ENCODE measurements at places on chromosomes 3 and 15.
A peak's percentile ranks its signal among the peaks of the same experiment; 100 is the strongest.

DNA sequence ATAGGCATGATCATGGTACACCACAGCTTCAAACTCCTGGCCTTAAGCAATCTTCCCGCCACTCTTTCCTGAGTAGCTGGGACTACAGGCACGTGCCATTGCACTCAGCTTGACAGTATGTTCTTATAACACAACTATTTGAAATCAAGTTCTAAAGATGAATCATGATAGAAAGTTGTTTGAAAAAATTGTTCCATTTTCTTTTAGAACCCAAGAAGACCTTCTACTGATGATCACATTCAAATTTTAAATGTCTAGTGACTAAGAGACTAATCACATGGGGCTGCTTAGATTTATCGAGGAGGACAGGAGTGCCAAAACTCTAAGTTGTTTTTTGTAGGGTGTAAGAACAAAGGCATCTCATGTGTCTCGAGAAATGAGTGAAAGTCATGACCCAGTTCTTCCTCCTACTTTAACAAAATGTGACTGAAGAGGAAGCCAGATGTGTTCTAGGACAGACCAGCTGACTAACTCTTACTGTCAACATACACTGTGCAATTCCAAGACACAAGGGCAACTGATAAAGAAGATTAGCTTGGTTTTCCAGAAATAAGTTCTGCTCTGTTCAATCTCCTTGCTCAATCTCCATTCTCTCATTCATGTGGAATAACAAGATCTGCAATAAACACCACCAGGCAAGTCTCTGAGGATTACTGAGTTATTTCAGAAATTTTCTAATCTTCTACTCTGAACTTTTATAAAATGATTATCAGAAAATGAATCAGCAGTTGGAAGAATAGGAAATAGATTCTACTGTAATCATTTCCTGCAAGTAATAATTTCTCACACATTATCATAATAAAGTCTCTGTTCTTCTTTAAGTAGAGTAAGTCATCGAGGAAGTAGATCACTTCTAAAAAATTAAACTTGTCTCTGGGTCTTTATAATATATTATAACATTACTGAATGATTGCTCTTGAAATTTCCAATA, 122.6 kb upstream of the CCNL1 start:
- DNase-seq = no peak

GRCh38 chr3:122754929-122755328, 38.7 kb downstream of the HSPBAP1 start:
- no peak for DNase-seq

- DNase-seq = no peak
Measured at GRCh38 chr3:99929745-99930139, 112.1 kb downstream of the CMSS1 start.

DNA sequence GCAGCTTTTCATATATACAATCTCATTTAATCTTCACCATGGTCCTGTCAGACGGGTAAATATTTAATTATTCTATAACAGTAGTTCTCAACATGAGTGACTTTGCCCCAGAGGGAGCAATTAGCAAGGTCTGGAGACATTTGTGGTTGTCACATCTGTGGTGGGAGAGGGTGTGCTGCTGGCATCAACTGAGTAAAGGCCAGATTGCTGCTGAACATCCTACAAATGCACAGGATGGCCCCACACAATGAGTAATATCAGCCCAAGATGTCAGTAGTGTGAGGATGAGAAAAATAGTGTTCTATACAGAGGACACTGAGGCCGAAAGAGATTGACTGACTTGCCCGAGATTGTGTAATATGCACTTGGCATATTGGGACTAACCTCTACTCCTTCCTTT, 156.0 kb downstream of the AGBL1 start:
- no peak for DNase-seq

GRCh38 chr15:38189671-38190295, 62.9 kb upstream of the SPRED1 start:
- no peak for DNase-seq

- DNase-seq = no peak
Measured at GRCh38 chr3:46020766-46021510, 6.3 kb downstream of the XCR1 start.

DNA sequence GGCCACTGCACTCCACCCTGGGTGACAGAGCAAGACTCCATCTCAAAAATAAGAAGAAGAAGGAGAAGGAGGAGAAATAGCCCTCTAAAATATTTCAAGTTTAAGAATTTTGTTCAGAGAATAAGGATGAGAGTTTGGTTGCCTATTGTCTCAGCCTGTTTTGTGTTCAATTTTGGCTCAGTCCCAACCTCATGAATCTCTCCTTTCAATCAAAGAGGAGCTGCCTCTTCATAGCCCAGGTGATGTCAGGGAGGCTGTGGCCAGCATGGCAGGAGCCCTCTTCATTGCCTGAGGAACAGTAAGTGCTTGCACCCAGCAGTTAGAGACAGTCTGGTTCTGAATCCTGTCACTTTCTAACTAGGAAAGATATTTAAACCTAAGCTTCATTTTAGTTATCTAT, 55.0 kb downstream of the BDH1 start:
- DNase-seq = no peak

DNA sequence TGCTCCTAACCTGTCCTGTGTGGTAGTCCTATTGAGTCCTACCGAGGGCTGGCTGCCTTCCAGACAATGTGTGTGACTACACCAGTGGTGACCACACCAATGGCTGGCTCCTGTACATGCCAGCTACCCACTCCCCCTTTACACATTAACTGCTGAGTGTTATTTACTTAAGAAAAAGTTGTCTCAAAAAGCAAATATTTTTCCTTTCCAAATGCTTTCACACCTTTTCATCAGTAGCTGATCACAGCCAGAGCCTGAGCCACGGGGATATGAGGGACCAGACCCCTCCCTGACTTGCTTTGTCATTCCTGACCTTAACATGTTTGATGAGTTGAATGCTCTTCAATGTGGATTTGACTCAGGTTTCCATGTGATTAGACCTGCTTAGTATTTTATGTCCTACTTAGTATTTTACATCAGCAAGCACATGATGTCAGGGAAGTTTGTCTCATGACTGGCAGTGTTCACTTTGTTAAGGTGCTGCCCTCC, 29.6 kb upstream of the GREM1 start:
- DNase-seq = no peak

GRCh38 chr3:80733522-80734176, 965.9 kb upstream of the ROBO1 start:
- DNase-seq = no peak

GRCh38 chr3:57582474-57583168, 14.5 kb downstream of the ARF4 start:
- DNase-seq = no peak

DNA sequence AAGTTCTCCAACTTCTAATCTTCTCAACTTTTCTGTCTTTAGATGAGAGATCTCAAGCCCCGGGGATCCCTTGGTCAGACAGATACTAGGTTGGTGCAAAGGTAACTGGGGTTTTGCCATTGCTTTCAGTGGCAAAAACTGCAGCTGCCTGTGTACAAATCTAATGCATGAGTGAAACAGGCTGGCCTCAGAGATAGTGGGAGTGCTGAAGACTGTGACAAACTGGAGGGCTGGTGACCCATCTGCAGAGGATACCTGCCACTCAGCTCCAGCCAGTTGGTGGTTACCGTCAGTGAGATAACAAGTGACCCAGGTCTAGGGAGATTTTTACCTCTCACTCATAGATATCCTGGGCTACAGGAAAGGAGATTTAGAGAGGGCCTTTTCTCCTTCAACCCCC, 85.7 kb downstream of the RYR3 start:
- no peak for DNase-seq

- DNase-seq = no peak
Measured at GRCh38 chr15:47870300-47870955, 153.1 kb downstream of the SEMA6D start.

- no peak for DNase-seq
Measured at GRCh38 chr3:106842151-106842550, 535.1 kb upstream of the CCDC54 start.

- DNase-seq = no peak
Measured at GRCh38 chr3:40961104-40961857, 238.0 kb upstream of the CTNNB1 start.

- DNase-seq = no peak
Measured at GRCh38 chr3:151052346-151052745, 33.1 kb upstream of the MED12L start.

DNA sequence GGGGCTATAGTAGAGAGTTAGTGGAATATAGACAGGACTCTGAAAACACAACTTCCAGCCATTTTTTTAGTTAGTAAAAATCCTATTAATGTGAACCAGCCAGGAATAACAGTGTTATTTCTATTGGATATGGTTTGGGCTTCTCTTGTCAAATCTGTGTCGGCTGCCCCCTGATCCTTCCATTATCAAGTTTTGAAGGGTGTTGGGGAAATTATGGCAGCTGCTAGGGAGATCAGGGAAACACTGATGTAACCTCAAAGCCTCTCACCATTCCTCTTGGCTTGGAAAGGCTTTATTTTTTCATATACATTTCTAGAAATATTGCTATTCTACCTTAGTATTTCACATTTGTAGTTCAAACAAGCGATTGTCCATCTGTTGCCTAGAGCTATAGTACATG, 293.7 kb upstream of the TPRG1 start:
- no peak for DNase-seq

- DNase-seq = no peak
Measured at GRCh38 chr15:26628071-26628470, 144.8 kb downstream of the GABRB3 start.

DNA sequence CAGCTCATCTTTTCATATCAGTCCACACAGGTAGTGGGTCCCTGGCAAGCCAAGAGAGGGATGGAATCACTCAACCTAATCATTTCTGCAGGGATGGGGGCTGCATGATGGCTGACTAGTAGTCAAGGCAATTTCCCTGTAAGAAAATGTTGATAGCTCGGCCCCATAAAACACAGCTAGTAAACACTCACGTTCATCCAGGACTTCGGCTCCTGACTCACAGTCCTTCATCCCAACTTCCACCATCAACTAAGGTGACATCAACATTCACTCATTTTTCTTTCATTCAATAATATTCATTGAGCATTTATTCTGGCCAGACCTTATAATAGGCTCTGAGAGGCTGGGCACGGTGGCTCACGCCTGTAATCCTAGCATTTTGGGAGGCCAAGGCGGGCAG, 4.4 kb upstream of the ACAP2 start:
- DNase-seq = no peak

DNA sequence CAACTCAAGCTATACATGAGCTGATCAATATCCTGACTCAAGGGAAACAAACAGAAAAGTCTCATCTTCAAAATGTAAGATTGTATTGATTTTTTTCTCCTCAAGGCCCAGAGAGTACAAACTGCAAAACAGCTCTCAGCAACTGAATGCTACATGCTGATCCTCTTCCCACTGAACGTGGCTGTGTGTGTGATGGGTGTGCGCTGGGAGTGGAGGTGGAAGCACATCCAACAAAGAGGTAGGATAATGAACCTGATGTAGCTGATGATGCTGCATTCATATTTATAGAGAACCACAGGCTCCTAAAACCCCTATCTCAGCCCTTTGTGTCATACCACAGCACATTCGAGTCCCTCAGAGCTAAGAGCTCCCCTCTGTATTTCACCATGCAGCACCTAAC, 56.8 kb downstream of the GABRB3 start:
- peak; percentile 55 for DNase-seq

DNA sequence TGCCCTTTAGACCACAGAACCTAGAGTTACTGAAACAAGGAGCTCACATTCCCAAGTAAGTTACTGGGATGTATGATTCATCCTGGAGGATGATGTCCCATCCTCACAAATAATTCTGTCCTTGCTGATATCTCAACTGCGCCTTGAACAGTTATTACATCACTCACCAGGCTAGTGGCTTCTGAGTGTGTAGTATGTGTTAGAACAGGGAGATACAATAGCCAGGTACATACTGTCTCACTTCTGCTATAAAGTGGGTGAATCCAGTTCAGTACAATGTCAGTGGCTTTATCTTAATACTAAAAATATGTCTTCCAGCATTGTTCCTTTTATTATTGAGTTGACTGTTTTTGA, 483.2 kb upstream of the FRG2C start:
- DNase-seq = no peak

- no peak for DNase-seq
Measured at GRCh38 chr3:18403061-18403460, 22.1 kb downstream of the SATB1 start.

GRCh38 chr3:123459862-123460261, 11.0 kb upstream of the ADCY5 start:
- no peak for DNase-seq
